CD4-positive, alpha-beta T cell treated with Interleukin-12 subunit alpha and Interleukin-12 subunit beta, for 1 hour (primary cell): ENCODE measurements at places on chromosomes 5 and 9.

DNA sequence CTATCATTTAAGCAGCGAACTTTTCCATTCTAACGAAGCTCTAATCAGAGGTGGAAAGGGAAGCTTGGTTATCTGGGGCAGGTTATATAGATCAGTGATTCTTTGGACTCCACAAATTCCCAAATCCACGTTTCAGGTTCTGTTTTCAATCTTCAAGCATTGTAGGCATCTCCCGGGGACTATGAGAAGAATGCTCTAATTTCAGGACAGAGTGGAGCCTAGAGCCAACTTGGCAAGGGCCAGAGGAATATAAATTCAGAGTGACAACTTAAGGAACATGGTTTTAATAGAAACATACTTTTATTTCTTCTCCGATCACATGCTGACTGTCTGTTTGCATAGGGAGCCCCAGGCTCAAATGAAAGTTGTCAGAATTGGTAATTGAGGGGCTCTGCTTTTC, 514.0 kb upstream of the KLF4 start:
- DNase-seq: no peak

DNA sequence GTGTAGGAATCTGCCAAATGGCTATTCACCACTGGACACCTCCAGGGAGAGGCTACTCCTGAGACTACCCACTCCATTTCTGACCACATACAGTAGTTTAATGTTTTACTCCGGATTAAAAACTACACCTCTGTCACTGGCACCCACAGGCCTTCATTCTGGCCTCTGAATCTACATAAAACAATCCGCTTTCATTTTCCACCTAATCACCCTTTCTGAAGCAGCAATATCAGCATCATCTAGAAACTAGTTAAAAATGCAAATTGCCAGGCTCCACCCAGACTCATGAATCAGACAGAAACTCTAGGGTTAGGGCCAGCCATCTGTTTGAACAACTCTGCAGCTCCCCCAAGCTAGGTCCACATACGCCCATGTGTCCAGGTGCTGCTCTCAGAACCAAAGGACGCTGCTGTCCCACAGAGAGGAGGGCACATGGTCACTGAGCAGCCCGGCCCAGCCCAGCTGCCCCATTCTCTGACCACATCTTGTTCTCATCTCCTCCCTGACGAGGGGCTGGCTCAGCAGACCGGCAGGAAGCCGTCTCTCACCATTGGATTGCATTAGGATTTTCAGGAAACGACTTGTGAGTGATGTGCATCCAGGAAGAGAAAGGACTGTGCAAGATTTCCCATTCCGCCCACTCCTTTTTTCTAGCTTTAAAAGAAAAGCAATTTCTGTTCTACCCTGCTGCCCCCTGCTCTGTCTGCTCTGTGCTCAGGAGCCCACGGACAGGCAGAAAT, 34.7 kb downstream of the ADAM19 start:
- peak; percentile 62 for DNase-seq

- DNase-seq: no peak
Measured at GRCh38 chr5:171127314-171127713, 181.7 kb upstream of the TLX3 start.

GRCh38 chr5:129063483-129064113, 31.0 kb upstream of the ISOC1 start:
- no peak for DNase-seq
